Central memory CD4-positive, alpha-beta T cell (primary cell): ENCODE measurements at places on chromosomes 11 and 22.
A peak's percentile ranks its signal among the peaks of the same experiment; 100 is the strongest.

DNA sequence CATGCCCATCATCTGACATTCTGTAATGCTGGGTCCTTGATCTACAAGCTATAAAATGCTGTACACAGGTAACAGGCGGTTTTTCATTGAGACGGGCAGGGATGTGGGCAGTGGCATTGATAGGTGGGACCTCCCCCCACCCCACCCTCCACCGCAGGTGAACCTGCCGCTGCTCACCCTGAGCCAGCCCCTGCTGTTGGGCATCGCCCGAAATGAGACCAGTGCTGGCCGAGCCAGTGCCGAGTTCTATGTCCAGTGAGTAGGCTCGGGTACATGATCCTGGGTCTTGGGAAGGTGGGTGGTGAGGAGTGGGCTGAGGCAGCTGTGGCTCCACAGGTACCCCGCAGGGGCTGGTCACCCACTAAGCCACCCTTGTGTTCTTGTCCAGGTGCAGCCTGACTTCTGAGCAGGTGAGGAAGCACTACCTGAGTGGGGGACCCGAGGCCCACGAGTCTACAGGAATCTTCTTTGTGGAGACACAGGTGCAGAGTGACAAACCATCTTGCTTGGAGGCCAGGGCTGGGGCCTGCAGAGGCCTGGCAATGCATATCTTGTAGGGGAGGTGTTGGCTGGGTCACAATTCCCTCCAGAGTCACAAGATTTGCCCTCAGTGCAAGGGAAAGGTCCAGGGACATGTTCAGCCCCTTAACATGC, 1.1 kb upstream of the DNAJC4 start:
- DNase-seq = no peak

DNA sequence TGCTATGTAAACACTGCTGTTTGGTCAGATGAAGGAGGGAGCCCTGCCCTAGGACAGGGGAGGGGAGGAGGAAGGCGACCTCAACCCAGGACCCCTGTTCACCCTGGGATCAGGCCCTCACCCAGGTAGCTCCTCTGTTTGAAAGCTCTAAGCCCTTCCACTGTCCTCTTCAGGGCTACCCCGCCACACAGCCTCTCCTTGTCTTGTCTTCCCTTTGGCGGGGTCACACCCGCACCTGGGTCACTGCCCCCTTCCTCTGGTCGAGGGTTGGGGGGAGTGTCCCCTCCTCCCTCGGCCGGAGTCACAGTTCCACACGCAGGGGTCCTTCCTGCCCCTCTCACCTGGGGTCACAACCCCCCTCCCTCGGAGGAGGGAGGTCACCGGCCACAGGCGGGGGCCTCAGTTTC, 463 bp upstream of the PTPMT1 start:
- DNase-seq = no peak

GRCh38 chr11:28983780-28984179, 875.6 kb downstream of the METTL15 start:
- DNase-seq = no peak

- no peak for DNase-seq
Measured at GRCh38 chr11:73191151-73191550, 26.9 kb upstream of the P2RY2 start.

DNA sequence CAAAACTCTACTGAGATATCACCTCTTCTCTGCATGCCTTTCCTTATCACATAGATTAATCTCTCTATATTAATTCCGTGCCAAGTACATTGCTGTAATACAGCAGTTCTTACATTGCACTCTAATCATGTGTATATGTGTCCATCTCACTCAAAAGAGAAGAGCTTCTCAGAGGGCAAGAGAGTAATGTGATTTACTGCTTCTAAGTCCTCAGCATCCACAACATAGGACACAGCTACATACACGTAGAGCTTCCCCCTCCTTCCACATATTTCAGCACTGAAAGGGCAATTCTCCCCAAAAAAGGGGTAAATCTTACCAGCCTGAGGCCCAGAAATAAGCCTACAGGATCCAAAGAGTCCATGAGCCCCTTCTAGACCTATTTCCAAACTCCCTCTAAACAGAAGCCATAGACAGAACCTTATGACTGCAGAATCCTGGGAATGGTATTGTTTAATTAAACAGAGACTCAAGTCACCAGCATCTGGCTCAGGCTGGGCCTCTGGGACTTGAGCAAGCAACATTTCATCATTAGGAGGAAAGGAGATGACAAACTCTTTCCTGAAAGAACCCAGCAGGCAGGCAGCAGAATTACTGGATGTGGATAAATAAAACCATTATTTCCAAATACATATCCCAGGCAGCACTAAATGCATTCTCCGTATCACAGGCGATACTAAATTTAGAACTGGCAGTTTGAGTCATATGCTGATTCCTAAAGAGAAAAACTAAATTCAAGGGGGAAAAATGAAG, 87.2 kb downstream of the KCNC1 start:
- no peak for DNase-seq

DNA sequence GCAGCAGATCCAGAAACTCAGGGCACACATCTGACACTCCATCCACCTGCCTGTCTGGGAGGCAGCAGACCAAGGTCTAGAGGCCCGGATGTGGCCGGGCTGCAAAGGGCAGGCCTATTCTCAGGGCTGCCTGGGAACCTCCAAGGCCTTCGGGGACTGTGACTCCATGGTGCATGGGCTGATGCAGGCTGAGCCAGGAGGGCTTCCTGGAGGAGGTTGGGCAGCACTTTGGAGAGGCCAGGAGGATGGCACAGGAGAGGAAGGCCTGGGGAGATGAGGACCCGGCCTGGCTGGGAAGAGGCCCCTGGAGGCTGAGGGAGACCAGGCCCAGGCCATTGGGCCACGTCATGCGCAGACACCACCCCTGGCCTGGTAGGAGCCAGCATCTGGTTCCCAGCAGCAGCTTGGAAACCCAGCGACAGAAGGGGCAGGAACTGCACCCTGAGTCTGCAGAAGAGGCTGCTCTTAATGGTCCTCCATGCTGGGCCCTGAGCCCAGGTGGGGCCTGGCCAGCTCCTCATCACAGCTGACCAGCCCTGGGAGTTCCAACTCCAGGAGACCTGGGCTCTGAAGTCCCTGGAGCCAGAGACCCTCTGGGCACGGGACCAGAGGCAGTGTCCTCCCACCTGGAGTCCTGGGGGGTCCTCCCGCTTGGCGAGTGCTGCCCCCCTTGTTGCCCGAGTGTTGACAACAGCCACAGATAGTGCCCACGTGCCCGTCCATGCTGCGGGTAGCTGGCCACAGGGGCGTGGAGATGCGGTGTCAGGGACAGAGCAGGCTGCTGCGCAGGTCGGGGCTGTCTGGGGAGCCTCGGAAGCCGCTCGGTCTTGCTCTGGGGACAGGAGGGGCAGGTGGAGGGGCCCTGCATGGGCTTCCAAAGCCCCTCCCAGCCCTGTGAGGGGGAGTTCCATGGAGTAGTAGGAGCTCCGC, 5.5 kb downstream of the PHLDA2 start:
- DNase-seq = no peak

DNA sequence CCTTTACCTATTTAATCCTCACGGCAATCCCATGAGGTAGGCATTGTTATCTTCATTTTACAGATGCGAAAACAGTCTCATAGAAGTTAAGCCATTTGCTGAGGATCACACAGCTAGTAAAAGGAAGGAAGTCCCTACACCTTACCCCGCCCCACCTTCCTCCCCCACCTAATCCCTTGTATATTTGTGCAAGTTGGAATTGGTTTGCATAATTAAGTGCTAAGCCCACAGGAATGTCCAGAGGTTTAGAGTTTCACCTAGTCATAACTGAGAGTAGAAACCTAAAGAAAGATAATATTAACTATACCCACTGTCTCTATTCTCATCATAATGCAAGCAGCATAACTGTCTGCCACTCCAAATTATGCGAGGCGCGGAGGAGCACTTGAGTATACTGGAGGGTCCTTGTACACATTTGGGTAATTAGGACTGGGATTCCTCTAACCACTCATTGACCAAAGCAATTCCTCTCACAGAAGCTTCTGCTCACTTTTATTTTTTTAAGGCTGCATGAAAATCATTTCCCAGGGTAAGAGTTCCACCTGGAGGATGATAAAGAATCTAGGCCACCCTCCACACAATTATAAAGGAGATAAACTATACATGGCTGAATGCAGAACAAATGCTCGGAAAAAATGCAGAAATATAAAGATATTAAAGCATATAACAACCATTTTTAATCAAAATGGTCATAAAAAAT, 199.9 kb downstream of the FAM181B start:
- DNase-seq = no peak

- DNase-seq = no peak
Measured at GRCh38 chr11:2951231-2952110, 22.3 kb upstream of the PHLDA2 start.

GRCh38 chr11:36271794-36272407, 17.3 kb downstream of the COMMD9 start:
- DNase-seq = no peak

DNA sequence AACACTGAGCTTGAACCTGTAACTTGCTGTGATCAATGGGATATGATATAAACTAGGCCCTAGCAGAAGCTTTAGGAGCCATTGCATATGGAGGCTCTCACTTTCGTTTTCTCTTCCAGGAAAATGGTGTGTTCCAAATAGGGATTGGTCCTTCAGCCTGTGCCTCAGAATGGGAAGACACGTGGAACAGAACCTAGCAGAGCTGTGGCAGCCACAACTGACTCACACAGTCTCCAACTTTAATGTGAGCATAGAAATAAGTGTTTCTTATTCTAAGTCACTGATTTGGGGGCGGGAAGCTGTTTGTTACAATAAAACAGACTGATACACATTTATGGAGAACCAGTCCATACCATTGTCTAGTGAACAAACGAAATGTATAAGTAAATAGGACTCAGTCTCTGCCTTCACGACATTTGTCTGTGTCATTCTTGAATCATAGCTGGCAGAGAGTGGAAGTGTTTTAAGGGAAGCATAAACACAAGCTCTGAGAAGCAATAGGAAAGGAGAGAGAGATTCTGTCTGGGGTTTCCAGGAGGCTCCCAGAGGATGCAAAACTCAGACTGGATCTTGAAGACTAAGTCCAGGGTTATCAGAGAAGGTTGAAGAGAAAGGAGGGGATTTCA, 97.3 kb downstream of the GALNT18 start:
- no peak for DNase-seq

GRCh38 chr11:61080526-61080925, 21.8 kb upstream of the CD5 start:
- peak; percentile 51 for DNase-seq

GRCh38 chr11:15307619-15308024, 192.9 kb downstream of the INSC start:
- DNase-seq = no peak

DNA sequence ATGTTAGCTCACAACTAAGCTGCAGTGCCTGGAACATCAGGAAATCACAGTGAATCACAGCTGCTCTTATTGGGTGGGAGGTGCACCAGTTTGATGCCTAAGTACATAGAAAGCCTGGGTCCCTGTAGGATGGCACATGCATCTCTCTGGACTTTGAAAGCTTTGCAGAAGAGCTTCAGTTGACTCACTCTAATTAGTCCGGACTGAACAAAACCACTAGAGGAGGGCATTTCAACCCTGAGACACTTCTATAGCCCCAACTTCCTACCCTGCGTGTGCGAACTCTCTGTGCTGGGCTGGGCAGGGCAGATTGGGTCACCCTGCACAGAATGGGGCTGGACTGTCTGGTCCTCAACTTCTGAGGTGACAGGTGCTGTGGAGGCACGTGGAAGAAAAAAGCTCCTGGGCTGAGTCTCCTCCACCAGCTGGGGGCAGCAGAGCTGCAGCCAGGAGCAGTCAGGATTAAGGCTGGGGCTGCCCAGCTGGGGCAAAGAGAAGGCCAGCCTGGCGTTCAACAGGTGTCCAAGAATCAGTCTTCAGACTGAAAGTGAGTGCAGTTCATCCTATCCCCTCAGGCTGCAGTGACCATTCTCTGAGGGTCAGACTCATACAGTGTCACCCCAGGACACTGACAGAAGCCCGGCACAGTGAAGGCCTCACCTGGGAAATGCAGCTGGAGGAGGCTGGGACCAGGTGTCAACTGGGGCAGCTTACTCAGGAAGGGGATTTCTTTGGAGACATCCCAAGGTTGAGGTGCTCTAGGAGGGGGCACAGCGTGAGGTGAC, 22.1 kb downstream of the GGTLC2 start:
- DNase-seq = no peak

GRCh38 chr11:92702805-92703448, 266.5 kb upstream of the MTNR1B start:
- DNase-seq = no peak

- no peak for DNase-seq
Measured at GRCh38 chr11:79170321-79170720, 270.5 kb downstream of the TENM4 start.

GRCh38 chr22:27629908-27630673, 171.5 kb downstream of the MN1 start:
- DNase-seq = no peak

DNA sequence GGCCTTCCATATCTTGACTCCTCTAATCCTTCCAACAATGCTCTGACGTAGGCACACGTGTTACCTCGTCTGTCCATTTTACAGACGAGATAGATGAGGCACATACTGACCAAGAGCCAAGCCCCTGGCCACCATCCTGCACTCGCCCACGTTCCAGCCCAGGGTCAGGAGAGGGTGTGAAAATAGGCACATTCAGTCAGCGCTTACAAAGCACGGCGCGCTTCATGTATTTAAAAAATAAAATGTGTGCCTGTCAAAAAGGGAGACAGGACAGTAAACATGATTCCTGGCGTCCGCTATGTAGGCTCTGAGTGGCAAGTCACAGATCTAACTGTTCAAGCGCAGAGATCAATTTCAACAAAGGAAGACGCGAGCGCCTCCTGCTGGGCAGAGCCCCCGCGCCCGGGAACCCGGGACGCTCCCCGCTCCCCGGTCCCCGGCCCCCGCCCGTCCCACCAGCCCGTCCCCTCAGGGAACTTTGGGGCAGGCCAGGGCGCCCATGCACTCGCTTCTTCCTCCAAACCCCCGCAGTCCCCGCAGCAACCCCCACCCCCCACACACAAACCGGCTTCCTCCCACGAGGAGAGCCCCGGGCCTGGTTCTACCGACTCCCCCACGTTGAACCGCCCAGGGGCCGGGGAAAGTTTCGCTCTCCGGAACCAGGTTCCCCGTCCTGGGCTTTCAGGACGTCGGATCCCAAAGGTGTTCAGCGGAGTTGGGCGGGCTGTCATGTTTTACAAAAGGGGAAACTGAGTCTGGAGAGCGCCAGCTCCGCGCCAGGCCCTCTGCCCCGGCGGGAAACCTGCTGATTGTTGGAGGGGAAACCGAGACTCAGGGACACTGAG, 10.4 kb upstream of the C1QTNF6 start:
- peak; percentile 80 for DNase-seq

DNA sequence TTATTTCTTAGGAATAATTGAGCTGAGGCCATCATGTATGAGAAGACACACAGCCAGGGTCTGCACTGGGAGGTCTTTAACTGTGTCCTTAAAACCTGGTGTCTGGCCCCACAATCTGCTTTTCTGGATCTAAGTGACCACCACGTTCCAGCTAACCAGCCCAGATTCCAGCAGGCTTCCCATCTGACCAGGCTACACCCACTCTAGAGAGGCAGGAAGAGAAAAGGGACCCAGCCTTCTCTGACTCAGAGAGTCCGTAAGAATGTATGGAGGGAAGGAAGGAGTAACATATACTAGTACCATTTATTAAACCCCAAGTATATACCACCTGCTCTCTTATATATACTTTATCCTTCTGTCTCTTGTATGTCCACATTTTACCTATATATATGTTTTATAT, 80.1 kb downstream of the LDLRAD3 start:
- no peak for DNase-seq

GRCh38 chr11:17145972-17146371, 61.8 kb downstream of the PIK3C2A start:
- DNase-seq = no peak

- DNase-seq = no peak
Measured at GRCh38 chr11:76653674-76654284, 16.8 kb downstream of the LRRC32 start.

GRCh38 chr11:73287400-73288101, 15.4 kb downstream of the P2RY6 start:
- DNase-seq = no peak
